ENCODE measurements at places on chromosomes 12 and 14.
A peak's percentile ranks its signal among the peaks of the same experiment; 100 is the strongest.

- no peak for DNase-seq
These were observed 217.3 kb downstream of the RBM19 start for GRCh38 chr12:113748707-113749432.

DNA sequence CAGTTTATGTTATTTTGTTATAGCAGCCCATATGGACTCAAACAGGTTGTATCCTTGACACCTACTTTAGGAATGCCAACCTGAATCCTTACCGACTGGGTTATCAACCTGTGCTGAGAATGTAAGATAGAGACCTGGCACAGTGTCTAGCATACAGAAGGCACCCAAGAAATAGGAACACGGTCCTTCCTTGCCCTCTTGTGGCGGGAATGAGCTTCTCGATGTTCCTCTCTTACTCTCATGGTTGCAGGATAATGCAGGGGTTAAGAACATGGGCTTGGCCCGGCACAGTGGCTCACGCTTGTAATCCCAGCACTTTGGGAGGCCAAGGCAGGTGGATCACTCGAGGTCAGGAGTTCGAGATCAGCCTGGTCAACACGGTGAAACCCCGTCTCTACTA, 6.5 kb downstream of the C12orf43 start:
- DNase-seq: peak; percentile 76

DNA sequence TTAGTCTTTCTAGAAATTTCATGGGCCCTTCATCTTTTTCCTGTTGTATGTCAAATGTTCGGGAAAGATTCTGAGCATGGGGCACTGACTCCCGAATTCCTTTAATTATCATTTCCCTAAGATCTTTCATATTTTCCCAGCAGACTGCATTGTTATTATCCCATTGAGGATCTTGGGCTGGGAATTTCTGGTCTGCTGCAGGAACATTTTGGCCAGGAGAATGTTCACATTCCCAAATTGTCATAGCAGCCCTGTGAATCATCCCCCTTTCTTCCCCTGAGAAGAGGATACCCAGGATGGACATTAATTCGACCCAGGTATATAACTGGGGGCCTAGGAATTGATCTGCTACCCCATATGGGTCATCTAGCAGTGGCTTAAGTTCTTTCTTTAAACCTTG, 112.5 kb downstream of the RIN3 start:
- DNase-seq: no peak

GRCh38 chr12:108972358-108972757, 48.5 kb downstream of the SVOP start:
- DNase-seq: peak; percentile 60

- no peak for DNase-seq
These were observed 67.1 kb downstream of the DUSP16 start for GRCh38 chr12:12495536-12495935.

GRCh38 chr12:132492522-132492921, 2.6 kb downstream of the FBRSL1 start:
- DNase-seq: no peak

DNA sequence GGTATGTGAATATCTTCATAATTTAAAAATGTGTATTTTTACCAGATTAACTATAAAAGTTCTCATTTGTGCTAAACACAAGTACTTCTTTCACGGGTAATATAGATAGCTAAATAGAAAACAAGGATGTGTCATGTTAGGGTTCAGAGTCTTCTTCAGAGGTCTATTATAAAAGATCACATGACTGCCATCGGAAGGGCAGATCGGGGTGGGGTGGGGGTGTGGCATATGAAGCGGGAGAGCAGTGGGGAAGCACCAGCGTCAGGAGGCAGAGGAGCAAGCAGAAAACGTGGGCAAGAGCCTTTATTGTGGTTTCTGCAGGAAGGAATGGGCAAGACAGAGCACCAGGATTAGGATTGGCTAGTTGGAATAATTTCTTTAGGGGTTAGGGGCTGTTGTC, 63.7 kb upstream of the DNM1L start:
- no peak for DNase-seq

GRCh38 chr14:20278414-20278813, 27.3 kb downstream of the TTC5 start:
- DNase-seq: peak; percentile 64

- no peak for DNase-seq
These were observed 275.2 kb upstream of the CRY1 start for GRCh38 chr12:107368586-107368985.

GRCh38 chr12:92394895-92395294, 249.2 kb upstream of the BTG1 start:
- DNase-seq: no peak

DNA sequence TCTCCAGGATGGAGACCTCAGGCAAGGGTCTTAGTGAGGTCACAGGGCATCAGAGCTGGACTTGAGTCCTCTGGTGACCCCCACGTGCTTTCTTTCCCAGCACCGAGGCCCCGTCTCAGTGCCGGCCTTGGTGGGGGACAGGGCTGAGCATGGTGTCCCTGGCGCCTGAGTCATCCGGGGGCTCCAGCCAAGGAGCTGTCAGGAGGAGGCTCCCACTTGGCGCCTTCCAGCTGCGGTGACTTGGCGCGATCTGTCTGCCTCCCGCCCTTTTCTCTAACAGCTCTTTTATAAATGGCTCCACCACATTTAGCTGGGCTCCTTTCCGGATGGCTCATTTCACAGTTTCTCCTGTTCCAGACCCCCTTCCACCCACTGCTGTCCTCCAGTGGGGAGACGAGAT, 60.4 kb downstream of the PRMT8 start:
- DNase-seq: no peak

- DNase-seq: peak; percentile 34
These were observed 599 bp downstream of the PAPLN start for GRCh38 chr14:73237786-73238423.

DNA sequence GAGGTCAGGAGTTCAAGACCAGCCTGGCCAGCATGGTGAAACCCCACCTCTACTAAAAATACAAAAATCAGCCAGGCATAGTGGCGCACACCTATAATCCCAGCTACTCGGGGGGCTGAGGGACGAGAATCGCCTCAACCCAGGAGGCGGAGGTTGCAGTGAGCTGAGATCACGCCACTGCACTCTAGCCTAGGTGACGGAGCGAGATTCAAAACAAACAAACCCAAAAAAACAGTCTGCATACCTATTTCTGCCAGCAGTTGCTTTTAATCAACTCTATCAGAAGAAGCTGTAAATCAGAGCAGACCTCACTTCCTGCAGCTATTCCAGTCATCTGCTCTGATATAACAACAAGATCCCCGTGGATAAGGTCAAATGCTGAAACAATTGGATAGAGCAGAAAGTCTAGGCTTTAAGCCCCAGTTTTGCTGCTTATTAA, 50.5 kb downstream of the LIMA1 start:
- DNase-seq: no peak

DNA sequence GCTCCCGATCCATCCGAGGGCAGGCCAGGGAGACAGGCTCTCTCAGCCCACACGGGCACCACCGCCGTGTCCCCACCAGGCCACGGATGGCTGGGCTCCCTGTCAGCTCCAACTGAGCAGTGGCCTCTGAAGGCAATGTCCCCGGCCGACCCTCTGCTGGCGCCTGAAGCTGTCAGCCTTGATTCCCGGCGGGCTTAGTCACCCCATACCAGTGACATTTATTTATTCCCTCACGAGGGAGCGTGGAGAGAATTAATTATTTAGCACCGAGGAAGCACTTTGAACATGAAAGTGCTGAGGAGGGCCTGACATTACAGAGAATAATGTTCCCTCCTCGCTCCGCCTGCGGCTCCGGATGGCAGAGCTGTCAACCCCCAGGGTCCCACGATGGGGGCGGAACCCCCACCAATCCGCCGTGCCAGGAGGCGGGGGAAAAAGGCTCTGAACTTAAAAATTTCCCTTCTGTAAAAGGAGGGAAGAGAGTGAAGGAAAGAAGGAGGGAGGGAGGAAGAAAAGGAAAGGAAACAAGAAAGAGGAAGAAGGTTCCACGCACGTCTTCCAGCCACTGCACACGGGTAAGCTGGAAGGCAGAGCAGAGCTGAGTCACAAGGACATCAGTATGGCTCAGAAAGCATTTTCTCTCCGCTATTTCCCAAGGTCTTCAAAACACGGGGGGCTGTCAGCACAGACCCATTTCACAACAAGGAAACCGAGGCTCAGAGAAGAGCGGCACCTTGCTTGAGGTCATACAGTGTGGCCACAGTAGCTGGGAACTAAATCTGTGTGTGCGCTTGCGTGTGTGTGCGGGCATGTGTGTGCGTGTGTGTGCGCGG, 108.7 kb upstream of the NCOR2 start:
- DNase-seq: no peak

- DNase-seq: no peak
These were observed 9.7 kb downstream of the TEDC1 start for GRCh38 chr14:105500726-105501101.

DNA sequence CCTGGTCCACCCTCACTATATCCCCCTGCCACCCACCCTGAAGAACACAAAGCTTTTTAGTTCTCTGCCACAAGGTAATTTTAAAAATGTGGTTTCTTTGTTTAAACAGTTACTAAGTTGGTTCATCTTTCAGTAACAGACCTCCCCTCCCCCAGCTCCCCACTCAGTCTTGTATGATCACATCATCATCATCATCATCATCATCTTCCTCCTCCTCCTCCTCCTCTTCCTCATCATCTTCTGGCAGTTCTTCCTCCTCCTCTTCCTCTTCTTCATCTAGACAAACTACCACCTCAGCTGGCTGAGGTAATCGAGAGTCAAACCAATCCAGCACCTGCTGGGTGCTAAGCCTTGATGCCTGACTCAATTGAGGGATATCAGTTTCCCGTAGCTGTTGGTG, 10.5 kb downstream of the HOMEZ start:
- no peak for DNase-seq

DNA sequence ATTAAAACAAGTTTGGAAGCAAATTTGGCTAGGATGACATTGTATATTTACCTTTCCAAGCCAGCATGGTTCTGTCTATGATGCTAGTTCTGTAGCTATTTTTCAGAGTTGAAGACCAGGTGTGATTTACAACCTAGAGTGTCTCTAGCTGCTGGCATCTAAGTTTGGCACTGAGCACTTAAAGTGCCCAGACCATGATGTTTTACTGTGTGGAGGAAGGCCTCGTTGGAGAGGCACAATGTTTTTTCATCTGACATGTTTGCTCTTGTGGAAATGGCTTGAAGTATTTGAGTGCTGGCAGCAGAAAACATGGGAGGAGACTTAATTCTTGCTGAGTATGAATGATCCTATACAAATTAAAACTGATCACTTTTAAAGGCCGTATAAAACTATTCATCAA, 13.0 kb upstream of the C12orf71 start:
- no peak for DNase-seq

GRCh38 chr14:39406560-39406959, 25.7 kb downstream of the FBXO33 start:
- DNase-seq: no peak

DNA sequence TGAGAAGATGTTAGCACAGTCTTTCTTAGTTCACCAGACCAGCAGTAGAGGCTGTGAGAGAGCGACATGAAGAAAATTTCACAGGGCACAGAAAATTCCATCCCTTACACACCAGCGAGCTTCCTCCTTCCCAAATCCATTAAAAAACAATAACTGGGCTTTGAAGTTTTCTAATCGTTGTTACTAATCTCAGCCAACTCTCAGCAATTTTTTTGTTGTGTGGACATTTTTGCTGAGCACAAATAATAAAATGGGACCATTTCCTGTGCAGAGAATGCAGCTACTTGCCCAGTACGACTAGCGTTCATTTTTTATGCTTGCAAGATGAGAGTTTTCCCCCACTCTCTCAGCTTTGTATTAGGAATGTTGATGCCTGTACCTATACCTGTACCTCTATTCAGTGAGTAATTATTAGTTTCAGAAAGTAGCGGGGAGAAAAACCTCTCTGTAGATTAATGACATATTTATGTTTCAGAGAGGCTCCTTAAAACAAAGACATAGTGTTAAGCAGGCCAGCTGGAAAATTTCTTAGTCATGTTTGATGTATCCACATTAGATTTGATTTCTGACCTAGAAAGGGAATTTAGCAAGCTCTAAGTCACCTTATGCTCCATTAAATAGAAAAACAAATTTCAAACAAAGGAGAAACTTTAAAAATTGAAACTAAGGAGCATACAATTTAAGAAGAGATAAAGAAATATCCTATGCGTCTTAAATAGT, 146.5 kb downstream of the SRGAP1 start:
- no peak for DNase-seq

GRCh38 chr14:105537580-105538474, 11.4 kb downstream of the TMEM121 start:
- DNase-seq: peak; percentile 48

- DNase-seq: peak; percentile 49
These were observed 10.1 kb downstream of the KDM2B start for GRCh38 chr12:121570467-121571283.

DNA sequence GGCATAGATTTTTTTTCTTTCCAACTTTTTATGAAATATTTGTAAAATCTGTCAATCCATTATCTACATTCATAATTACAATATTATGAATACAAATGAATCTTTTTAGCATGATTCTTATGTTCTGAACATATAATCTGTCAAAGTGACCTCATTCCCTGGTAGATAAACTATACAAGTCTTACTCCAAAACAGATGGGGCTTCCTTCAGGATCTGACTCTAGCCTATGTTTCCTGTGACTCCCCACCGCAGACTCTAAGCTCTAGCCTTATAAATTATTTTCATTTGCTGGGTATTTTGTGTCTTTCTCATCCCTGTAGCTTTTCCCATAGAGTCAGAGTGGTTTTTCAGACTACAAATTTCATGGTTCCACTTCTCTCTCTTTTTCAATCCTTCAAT, 202.1 kb upstream of the KITLG start:
- no peak for DNase-seq

GRCh38 chr12:89299931-89300330, 52.4 kb downstream of the DUSP6 start:
- DNase-seq: no peak

DNA sequence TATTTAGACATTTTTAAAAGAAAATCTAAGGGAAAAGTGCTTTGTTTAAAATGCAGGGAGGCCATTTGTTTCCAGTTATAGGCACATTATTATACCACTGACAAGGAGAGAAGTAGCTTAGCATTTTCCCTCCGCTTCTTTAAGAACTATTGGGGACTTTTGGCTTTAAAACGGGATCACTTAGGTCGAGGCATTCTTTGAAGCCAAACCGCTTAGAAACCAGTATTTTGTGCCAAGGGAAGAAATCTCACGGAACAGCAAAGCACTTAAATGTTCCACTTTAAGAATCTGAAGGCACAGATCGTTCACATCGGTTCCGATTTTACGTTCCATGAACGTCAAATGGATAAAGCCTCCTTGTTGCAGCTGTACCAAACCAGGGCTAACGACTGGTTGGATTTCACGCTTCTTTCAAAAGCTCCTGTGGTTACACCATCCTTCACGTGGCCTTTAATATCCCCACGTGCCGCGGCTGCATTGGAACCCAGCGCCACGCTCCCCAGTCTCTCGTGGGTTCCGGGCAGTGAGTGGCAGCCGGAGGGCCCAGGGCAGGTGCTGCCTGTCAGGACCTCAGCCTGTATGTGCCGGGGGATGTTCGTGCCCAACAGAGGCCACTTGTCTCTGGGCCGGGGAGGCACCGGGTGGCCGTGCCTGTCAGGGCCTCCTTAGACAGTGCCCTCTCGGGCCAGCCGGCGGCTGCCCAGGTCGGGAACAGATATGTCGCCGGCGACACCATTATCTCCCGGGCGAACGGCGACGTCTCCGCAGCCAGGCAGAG, 195.4 kb downstream of the KIF26A start:
- DNase-seq: no peak
